ENCODE measurements at places on chromosomes 11 and 22.

GRCh38 chr11:94746721-94747120, 21.4 kb upstream of the AMOTL1 start:
- no peak for DNase-seq

DNA sequence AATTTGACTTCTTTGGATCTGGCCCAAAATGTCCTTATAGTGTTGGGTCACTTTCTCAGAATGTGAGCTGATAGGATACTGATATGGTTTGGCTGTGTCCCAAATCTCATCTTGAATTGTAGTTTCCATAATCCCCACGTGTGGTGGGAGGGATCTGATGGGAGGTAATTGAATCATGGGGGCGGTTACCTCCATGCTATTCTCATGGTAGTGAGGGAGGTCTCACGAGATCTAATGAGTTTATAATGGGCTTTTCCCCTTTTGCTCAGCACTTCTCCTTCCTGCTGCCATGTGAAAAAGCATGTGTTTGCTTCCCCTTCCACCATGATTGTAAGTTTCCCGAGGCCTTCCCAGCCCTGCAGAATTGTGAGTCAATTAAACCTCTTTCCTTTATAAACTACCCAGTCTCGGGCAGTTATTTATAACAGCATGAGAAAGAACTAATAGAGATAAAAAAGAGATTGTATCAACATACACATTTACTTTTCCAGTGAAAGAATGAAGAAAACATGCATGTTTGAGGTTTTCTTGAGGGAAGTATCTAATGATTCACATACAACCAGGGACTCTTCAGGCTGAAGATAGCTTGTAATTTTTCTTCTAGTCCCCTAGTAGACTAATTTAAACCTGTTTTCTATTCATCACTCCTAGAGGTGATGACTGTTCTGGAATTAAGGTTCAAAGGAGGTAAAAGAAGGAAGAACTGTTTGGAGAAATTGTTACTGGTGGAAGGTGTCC, 17.3 kb upstream of the CSTF3 start:
- DNase-seq = no peak

DNA sequence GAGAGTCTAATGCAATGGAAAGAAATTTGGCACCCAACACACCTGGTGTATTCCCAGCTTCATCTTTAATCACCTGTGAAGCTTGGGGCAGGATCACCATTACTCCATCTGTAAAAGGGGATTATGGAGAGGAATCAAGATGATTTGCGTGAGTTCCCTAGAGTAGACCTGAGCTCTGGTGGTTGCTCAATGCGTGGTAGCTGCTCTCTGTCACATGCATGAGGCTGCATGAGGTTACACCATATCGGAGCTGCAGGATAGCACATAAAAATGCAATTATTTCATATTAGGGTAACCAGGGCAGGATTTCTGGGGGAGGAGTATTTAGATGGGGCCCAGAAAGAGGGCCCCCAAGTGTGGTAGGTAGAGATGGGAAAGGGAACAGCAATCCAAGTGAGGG, 35.3 kb upstream of the CLMP start:
- DNase-seq = no peak

- peak; percentile 14 for DNase-seq
These were observed 16.5 kb downstream of the SIAE start for GRCh38 chr11:124656774-124657630.

- no peak for DNase-seq
These were observed 14.9 kb upstream of the NAV2 start for GRCh38 chr11:19697721-19698121.

- DNase-seq = no peak
These were observed 493.3 kb upstream of the CCDC179 start for GRCh38 chr11:23353611-23354010.

GRCh38 chr11:124211321-124211720, 28.2 kb downstream of the OR10D3 start:
- DNase-seq = no peak

DNA sequence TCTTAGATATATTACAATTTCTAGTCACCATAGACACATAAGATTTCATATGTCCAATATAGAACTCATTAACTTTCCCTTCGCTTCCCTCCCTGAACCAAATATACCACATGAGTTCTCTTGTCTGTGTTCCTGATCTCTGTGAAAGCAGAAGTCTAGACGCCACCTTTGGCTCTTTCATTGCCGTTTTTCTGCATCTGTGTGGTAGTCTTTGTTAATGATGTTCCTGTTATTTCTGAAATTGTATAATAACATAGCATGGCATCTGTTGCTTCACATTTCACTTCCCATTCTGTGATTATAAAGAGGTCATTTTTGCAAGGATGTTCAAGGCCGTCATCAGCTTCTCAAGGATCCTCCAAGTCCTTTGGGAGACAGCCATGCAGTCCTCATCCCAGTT, 58.5 kb downstream of the NCAM1 start:
- no peak for DNase-seq

DNA sequence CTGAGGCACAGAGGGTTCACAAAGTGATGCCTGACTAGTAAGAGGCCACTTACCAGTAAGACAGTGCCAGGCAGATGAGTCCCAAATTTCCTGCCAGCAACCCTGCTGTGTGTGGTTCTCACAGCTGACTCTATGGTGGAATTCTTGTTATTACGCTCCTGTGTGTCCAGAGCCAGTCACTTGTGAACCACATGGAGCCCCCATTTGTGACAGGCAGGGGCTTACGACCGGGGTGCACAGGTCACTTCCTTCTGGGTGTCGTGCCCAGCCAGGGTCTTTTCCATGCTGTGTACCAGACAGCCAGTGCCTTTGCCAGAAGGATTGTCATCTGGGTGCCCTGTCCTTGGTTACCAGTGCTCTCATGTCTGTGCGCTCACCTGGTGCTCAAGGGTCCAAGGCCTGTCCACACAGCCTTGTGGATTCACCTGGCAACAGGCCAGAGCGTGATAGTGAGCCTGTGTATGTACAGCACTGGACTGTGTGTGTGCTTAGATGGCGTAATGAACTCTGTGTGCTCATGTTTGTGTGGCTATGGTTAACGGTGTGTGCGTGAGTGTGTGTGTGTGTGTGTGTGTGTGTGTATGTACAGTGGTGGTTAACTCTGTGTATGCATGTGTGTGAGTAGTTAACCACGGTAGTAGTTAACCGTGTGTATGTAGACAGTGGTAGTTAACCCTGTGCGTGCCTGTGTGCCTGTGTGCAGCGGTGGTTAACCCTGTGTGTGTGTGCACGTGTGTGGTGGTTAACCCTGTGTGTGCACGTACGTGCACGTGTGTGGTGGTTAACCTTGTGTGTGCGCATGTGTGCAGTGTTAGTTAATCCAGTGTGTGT, 18.6 kb downstream of the GRAMD4 start:
- no peak for DNase-seq

GRCh38 chr11:60889869-60890311, 16.5 kb downstream of the PRPF19 start:
- no peak for DNase-seq

DNA sequence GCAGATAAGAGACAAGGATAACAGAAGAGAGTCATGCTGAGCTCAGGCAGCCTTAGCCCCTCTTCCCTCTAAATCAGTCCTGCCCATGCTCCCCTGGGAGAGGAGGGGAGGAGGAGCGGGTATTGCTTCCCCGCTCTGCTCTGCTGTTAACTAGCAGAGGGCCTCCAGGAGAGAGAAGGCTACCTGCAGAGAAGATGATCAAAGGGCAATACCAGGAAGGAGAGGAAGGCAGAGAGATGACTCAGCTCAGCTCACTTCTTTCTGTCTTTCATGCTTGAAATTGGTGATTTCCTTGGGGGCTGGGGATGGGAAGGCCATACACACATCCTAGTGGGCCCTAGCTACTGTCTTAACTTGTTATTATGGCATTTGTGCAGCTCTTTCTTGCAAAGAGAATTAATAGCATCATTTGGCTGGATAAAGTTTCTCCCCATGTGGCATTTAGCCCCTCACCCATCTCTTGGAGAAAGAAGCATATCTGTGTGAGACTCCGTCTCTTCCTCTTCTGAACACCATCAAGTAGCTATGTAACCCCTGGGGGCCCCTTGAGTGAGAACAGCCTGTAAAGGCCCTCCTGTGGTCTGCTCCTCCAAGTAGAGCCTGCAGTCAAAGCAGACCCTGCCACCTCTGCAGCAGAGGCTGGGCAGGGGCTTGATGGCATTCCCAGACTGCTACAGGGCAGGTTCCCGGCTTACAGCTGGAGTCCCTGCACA, 33.4 kb upstream of the AMOTL1 start:
- DNase-seq = peak; percentile 59

GRCh38 chr11:24866743-24867142, 369.9 kb downstream of the LUZP2 start:
- DNase-seq = peak; percentile 33

GRCh38 chr11:39910087-39910486, 1549.4 kb downstream of the LRRC4C start:
- DNase-seq = no peak

Measured in BE2C (cell line).